ENCODE measurements at places on chromosomes 7 and 10.

DNA sequence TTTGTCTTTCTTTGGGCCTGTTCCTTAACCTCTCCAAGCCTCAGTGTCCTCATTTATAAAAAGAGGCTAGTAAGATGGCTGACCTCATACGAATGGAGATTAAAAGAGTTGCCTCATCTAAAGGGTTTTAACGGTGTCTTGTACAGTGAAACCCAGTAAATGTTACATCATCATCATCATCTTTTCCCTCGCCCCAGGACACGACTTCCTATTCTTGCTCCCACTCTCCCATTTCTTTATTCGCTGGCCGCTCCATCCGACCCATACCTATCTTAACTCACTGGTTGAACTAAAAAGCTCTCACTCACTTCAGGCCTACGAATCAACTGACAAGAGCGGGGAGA is 554 bp downstream of the FRA10AC1 start:
- peak; percentile 12 for DNase-seq

DNA sequence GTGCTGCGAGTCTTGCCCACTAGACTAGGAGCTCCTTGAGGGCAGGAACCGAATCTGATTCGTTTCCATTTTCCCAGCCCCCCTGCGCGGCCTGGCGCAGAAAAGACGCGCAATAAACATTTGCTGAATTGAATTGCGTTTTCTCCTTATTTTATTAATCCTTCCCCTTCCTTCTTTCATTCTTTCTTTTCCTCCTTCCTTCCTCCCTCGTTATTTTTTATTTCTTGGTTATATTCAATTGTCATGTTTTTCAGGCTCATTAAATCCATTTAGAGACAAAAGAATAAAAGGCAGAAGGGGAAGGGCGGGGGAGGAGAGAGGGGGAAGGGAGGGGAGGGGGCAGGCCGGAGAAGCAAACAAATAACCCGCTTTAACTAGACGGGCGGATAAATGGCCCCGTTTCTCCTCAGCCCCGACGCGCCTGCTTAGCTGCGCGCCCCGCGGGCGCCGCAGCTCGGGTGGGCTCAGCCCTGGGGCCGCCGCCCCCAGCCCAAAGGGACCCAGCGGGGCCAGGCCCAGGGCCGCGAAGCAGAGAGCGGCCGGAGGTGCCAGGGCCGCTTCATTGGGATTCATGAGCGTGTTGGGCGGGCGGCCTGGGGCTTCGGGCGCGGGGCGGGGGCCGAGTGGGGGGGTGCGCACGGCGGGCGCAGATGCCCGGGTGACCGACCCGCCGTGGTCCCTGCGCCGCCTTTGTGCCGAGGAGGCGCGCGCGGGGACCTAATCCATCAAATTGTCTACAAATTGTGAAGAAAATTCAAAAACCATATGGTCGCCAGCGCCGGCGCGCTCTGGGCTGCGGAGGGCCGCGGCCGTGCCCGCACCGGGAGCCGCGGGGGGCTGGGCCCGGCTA is 5.0 kb downstream of the LBX1 start:
- DNase-seq: no peak

DNA sequence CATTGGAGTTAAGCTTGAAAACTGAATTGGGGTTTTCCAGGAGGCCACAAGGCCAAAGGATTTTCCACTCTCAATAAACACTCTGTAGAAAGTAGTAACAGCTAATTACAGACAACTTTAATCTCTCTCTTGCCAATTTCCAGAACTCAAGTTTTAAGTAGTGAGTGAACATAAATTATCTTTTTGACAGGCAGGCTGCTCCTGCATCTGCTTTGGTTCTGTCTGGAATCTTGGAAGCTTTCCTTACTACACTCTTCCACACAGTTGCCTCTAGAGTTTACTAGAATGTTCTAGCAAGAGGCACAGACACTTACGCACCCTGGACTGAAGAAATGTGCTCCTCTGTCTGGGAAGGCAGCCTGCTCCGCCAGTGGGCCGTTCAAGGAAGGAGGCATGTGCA is 90.5 kb upstream of the WAC start:
- DNase-seq: no peak

GRCh38 chr10:11115337-11115736 is 97.7 kb downstream of the CELF2 start:
- DNase-seq: no peak

- no peak for DNase-seq
Measured at GRCh38 chr7:123209786-123210185, 10.0 kb upstream of the SLC13A1 start.

GRCh38 chr7:151062399-151063211 is 3.2 kb downstream of the SLC4A2 start:
- peak; percentile 67 for DNase-seq

DNA sequence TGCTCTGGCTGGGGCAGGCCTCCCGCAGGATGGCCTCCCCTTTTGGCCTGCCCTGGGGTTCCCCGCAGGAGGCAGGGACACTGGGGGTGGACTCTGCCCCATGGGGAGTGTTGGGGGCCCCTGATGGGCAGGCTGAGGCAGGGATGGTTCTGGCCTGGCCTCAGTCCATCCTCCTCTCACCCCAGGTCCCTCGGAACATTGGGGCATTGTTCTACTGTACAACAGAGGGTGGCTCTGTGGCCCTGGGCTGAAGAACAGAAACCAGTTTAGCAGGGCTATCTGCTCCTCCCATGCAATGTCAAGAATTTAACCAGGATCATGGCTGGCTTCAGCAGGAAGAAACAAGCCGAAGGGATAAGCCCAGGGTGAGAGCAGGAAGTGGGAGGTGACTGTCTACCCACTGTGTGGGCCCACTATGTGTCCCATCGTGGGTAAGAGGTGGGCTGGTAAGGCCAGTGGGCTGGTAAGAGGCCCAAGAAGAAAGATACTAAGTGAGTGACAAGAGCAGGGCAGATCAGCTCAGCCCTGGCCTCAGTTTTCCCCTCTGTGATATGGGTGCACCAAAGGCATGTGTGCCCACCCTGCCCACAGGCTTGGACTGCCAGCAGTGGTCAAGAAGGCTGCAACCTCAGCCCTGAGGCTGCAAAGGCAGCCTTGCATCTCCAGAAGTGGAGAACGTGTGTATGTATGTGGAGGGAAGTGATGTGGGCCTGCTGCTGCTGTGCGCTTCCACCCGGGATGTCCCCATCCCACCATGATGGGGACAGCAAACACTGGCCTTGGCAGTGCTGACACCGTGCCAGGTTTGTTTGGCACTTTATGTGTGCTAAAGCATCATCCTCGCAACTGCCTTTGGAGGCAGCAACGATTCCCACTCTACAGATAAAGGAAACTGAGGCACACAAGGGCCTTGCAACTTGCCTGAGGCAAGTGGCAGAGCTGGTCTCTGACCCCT is 138.9 kb downstream of the SH3PXD2A start:
- DNase-seq: no peak

DNA sequence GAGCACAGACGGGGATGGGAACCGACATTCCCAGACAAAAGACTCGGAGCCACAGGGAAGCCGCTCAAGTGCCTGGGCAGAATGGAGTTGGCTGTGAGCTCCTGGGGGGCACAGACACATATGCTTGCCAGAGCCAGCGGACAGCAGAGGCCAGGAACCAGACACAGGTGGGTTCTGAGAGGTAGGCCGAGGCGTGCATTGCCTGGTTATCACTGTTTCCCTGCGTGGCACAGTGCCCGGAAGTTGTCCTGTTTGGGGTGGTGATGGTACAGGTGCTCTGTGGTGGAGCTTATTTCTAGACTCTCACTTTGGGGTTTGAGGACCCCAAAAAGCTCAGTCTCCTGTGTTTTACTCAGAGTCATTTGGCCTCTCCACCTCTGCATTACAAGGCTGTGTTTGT is 2.5 kb downstream of the PALD1 start:
- DNase-seq: no peak

DNA sequence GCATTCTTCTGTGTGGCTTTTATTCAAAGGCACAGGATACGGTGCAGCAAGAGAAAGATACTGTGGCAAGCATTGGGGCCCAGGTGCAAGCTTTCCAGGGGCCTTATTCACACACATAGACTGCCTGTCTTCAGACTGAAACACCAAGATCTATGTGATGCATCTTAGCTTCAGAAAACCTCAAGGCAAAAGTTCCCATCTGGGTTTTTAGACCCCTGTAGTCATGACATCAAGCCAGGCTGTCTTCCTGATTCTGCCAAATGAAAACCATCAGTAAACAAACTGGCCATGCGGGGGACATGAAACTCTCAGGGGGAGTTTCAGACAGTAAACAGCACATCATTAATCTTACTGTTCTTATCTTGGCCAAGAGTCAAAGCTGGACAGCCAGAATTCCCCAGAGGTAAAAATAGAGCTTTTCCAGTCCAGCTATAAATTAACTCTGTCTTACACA is 9.8 kb downstream of the AGBL3 start:
- no peak for DNase-seq

DNA sequence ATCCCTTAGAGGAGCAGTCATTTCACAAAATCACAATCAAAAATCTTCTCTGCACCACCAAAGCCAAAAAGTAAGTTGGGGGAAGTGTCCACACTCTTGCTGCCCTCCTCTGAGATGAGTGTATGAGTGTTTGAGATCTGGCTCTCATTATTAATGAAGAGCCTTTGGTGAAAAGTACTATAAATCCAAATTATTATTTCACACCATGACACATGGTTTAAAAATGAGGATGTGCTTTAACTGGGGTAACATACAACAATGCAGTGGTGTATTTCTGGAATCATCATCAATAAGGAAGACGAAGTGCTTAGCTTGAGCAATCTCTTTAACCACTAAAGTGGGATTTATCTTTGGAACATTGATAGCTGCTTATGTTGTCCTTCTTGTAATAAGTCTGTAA is 114.2 kb upstream of the ADAM12 start:
- peak; percentile 2 for DNase-seq

- DNase-seq: no peak
Measured at GRCh38 chr10:131485732-131486131, 174.2 kb upstream of the TCERG1L start.

GRCh38 chr7:108211382-108212201 is 81.4 kb upstream of the LAMB4 start:
- no peak for DNase-seq

DNA sequence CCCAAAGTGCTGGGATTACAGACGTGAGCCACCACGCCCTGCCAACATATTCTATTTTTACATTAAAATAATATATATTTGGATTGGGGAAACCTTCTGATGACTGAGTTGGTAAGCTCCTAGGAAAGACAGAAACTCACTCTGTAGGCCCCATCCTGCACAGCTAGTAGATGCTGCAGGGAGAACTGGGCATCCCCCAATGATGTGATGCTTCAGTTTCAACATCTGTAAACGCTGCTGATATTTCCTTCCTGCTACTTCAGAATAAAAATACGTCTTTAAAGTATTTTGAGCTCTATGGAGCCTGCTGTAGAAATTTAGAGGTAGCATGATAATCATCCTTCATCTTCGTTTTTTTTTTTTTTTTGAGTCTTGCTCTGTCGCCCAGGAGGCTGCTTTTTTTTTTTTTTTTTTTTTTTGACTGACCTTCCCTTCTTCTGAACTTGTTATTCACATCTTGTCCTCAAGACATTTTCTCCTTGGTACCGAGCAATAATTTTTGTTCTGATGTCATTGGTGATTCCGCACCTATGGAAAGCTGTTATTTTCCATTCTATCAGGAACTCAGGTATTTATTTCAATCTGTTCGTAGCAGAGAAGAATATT is 21.8 kb upstream of the INPP5F start:
- DNase-seq: no peak

GRCh38 chr10:88122145-88122544 is 258.7 kb downstream of the PTEN start:
- no peak for DNase-seq

- DNase-seq: no peak
Measured at GRCh38 chr7:152537639-152538038, 101.8 kb upstream of the KMT2C start.

DNA sequence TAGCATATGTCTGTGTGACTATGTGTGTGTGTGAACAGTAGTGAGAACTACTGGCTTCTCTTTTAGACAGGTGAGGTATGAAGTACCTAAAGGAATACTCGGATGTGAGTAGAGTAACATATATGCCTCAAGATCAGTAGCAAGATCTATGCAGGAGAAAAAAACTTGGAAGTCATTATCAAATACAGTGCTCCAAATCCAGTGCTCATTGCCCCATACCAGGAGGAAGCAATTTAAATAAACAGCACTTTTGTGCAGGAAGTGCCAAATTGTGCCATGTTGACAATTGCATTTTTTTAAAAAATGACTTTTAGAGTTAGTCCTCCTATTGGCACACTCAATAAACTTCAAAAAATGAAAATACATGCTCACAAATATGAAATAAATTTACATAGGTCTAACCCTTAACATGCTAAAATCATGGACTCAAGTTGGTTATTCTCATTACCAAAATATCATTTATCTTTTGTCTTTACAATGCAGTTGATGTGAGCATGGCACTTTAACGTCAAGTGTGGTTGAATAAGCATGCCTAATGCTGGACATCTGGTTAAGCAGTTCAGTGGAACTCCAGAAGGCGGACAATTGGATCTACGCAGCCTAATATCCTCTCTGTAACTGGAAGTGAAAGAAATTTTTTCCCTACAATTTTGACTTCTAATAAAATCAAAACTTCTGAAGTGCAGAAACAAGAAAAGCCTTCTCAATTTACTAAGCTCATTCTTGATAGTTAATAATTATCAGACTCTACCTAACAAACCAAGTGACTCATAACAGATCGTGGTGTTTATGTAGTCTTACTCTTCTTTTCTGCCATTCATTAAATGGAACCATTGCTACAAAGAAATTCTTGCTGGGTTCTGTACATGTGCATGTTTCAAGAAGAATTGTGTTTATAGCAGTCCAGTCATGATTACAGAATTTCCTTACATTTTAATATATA is 195.2 kb downstream of the MDFIC start:
- no peak for DNase-seq

- no peak for DNase-seq
Measured at GRCh38 chr7:46848311-46848710, 733.6 kb downstream of the TNS3 start.

DNA sequence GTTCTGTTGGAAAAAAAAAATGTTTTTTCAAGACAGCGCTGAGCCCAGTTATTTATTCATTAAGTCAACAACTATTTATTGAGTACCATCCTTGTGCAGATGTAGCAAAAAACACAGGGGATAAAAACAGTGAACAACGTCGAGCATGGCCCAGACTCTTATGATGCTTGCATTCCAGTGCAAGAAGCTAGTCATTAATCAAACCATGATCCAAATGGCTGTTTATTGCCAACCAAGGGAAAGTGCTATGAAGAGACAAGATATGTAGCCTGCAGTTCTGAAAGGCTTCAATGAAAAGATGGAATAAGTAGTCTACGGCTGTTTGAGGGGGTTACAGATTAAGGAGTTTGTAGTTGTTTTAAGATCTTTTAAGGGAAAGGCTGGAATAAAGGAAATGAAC is 262.3 kb downstream of the NEBL start:
- DNase-seq: no peak

- no peak for DNase-seq
Measured at GRCh38 chr10:46225597-46225996, 61.2 kb upstream of the ANTXRL start.

- DNase-seq: no peak
Measured at GRCh38 chr7:1220977-1221745, 11.5 kb upstream of the UNCX start.

DNA sequence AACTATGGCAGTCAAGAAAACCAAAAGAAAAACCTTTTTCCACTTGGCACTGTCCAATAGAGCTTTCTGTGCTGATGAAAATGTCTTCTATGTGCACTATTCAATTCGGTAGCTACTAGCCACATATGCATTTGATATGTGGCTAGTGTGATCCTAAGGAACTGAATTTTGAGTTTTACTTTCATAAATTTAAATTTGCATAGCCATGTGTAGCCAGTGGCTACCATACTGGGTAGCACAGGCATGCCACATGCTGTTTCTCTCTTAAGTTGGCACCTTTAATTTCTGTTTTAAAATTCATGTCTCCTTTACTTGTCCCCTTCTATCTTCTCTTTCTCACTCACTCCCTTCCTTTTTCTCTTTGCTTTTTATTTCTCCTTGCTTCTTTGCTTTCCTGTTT is 455.7 kb downstream of the AUTS2 start:
- DNase-seq: no peak

GRCh38 chr10:75956624-75957023 is 525.2 kb downstream of the LRMDA start:
- DNase-seq: peak; percentile 4

Data from HCEC 1CT (cell line).